Amniotic stem cell (primary cell): ENCODE measurements at places on chromosomes 12 and 14.

GRCh38 chr12:124348659-124349380 is 53.9 kb downstream of the RFLNA start:
- no peak for DNase-seq

- no peak for DNase-seq
These were observed 51.0 kb downstream of the ACTN1 start for GRCh38 chr14:68927956-68928675.

DNA sequence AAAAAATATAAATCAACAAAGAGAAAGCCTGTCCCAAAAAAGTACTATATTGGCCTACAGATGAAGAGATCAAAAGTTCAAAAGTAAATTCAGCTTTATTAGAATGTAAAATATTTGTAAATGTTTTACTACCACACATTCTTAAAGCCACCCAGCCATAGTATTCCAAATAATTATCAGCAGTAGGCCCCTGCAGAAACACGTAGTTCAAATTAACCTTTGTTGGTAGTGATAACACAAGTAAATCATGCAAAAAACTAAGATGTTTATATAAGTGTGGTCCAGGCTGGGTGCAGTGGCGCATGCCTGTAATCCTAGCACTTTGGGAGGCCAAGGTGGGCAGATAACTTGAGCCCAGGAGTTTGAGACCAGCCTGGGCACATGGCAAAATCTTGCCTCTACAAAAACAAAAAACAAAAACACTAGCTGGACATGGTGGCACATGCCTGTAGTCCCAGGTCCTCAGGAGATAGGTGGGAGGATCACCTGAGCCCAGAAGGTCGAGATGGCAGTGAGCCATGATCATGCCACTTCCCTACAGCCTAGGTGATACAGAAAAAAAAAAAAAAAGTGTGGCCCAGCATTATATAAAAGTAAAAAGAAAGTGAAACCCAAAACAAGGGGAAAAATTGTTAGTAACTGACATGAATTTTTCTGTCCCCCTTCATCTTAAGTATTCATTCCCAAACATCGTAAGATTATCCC is 17.9 kb downstream of the SPTLC2 start:
- no peak for DNase-seq

GRCh38 chr12:118960865-118961264 is 20.5 kb upstream of the SRRM4 start:
- no peak for DNase-seq

- DNase-seq = peak; percentile 12
These were observed 102.7 kb upstream of the USP44 start for GRCh38 chr12:95653771-95654546.

- DNase-seq = no peak
These were observed 866.3 kb downstream of the NRXN3 start for GRCh38 chr14:79036441-79036840.

GRCh38 chr12:62799126-62799736 is 135.7 kb downstream of the PPM1H start:
- DNase-seq = peak; percentile 56

- no peak for DNase-seq
These were observed 28.9 kb downstream of the PTGER2 start for GRCh38 chr14:52342849-52343596.

GRCh38 chr12:106975098-106975497 is 11.8 kb downstream of the MTERF2 start:
- no peak for DNase-seq

- DNase-seq = no peak
These were observed 251.5 kb upstream of the LMO3 start for GRCh38 chr12:16857456-16857923.

GRCh38 chr14:94458558-94459205 is 6.1 kb upstream of the SERPINA11 start:
- no peak for DNase-seq

DNA sequence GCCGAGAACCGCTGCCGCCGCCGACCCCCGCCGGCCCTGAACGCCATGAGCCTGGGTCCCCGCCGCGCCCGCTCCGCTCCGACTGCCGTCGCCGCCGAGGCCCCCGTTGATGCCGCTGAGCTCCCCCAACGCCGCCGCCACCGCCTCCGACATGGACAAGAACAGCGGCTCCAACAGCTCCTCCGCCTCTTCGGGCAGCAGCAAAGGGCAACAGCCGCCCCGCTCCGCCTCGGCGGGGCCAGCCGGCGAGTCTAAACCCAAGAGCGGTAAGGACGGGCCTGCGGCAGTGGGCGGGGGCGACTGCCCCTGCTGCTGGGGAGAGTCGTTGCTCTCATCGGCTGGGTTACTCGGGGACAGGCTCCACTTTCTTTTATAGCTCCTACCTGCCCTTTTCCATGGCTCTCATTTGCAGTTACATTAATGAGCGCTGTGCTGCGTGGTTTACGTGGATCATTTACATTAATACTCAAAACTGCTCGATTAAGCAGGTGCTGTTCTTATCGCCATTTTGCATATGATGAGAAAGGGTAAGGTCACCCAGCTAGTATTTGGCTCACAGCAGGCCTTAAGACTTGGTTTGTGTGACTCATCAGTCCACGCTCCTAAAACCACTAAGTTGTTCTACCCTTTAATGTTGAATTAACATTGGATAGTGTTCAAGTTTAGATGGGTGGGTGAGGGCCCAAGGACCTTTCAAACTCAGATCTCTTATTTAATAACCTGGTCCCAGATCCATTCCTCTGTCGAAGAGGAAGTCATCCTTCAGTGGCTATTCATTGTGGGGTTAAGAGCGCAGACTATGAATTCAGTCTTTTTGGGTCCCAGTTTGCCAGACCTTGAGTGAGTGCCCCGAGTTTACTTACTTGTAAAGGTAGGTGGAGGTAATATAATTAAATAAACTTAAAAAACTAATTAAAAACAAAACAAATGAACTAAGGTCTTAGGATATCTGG is 823 bp downstream of the RNF10 start:
- DNase-seq = peak; percentile 44

- no peak for DNase-seq
These were observed 203 bp downstream of the NFATC4 start for GRCh38 chr14:24368212-24368561.

DNA sequence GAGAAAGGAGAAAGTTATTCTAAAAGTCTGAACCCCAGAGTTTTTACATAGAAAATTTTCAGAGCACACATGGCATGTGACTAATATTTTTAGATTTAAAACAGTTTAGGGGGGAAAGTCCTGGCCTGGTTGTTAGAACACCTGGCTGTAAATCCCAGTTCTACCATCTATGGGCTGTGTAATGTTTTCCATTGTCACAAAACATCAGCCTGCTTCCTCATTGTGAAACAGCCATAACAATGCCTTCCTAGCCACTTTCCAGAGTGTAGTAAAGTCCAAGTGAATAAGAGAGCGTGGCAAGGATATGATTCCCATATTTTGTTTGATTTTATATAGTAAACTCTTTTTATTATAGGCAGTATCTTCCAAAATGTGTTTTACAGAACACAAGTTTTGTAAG is 310.0 kb upstream of the DCN start:
- no peak for DNase-seq

DNA sequence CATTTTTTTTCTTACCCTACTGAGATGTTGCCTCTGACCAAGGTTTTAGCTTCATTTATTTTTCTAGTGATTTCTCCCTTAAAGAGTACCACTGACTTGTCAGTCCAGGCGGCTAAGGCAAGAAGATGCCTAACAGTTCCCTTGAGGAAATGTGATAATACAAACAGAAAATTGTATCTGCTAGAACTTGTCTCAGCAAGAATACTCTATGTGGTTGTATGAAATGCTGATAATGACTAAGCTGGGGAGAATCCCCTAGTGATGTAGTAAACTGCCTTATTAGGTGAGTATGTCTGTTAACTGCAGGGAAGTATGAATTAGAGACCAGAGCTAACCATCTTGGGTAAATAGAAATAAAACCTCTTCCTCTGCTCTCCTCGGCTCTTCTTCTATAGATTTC is 6.7 kb downstream of the C12orf54 start:
- DNase-seq = no peak

DNA sequence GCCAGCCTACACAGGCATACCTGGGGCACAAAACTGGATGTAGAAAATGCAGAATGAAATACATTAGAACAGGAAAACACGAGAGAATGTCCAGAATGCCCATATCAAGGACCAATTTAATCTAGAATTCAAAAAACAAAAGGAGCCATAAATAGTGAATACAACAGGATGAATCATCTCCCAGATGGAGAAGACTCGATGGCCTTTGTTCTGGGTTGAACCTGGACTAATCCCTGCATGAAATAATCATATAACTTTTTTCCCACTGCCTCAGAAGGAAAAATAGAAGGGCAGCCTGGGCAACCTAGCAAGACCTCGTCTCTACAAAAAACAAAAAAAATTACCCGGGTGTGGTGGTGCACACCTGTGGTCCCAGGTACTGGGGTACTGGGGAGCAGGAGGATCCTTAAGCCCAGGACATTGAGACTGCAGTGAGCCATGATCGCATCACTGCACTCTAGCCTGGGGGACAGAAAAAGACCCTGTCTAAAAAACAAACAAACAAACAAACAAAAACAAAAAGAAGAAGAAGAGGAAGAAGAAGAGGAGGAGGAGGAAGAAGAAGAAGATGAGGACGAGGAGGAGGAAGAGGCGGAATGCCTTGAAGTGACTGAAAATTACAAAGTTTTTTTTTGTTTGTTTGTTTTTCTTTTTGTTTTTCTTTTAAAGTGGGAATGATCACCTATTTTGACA is 30.3 kb upstream of the NRDE2 start:
- DNase-seq = no peak

- no peak for DNase-seq
These were observed 157.8 kb upstream of the NUDT4 start for GRCh38 chr12:93219947-93220346.

DNA sequence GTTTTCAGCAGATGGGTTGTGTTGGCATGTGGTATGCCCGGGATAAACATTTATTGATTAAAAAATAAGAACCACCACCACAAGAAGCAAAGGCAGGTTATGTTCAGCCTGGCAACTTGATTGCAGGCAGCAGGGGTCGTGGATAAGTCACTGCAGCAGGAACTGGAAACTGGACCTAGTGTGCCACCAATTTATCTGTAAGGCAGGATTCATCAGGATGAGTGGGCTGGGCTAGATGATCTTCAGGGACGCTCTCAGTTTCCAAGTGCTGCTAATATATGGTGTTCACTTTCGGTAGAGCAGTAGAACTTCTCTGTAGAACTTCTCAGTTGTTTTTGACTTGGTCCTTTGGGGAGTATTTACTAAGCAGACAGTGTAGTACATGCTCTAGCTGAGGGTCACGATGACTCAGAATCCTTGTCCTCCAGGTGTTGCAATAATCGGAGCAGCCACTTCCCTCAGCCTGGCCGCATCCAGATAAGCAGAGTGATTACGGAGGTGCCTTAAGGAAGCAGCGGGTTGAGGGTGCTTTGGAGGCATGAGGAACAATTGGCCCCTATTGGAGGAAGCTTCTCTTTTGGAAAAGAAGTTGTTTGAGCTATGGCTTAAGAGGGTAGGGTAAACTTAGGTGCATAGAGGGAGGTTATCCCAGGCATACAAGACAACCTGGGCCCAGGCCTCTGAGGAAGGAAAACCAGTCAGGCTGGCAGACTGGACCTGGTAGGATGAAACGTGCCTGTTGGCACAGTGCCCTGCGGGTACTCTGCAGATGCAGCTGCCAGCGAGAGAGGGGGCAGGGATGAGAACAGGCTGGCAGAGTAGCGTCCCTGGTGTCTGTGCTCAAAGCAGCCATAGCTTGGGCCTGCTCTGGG is 104.0 kb downstream of the GPR135 start:
- no peak for DNase-seq

DNA sequence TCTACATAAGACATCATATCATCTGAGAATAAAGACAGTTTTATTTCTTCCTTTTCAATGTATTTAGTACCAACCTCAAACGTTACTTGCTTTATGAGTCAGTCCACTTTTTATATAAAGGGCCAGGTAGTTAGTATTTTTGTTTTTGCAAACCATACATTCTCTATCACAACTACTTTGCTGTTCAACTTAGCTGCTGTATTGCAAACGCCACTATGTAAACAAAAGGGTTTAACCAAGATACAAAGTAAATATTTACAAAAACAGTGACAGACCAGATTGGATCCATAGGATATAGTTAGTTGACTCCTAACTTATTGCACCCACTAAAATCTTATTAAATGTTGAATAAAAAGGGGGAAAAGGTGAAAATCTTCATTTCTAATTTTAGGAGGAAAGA is 87.7 kb upstream of the FOXG1 start:
- no peak for DNase-seq

GRCh38 chr12:52358575-52359350 is 8.5 kb downstream of the KRT85 start:
- DNase-seq = no peak

- DNase-seq = no peak
These were observed 81.1 kb upstream of the ST8SIA1 start for GRCh38 chr12:22415342-22416309.

GRCh38 chr12:22242726-22243125 is 91.8 kb downstream of the ST8SIA1 start:
- DNase-seq = no peak

DNA sequence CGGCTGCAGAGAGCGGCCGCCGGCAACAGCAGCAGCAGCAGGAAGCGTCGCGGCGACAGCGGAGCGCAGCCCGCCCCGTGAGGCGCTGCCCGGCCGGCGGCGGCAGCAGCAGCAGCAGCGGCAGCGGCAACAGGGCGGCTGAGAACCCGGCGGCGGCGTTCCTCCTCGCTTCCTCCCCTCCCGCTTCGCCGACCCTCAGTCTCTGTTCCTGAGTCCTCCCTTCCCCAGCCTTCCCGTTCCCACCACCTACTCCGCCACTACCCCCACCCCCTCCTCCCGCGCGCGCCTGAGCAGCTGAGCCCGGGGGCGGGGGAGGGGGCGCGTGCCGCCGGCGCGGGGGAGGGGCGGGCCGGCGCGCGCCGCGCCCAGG is 310 bp downstream of the BICDL1 start:
- peak; percentile 30 for DNase-seq

DNA sequence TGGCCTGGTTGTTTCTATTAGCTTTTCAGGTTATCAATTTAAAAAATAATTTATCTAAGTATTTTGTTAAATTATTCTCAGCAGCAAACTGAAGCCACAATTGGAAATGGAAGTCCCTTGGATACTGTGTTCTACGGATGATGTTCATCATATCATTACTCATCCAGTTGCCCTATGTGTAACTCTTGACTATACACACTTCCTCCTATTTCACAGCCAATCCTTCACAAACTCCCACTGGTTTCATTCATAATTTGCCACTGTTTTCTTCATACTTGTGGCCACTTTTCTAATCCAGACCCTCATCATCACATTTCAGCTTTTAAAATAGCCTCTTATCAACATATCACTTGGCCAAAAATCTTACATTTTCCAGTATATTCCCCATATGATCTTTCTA is 84.0 kb downstream of the CATSPERB start:
- no peak for DNase-seq
